Colonic mucosa (tissue), 4 donors: ENCODE measurements at places on chromosomes 1 and 21.

GRCh38 chr1:241485145-241485544 is 34.4 kb downstream of the FH start:
- no peak for DNase-seq

- no peak for DNase-seq
These were observed 4.1 kb upstream of the TIAM1 start for GRCh38 chr21:31348188-31348587.

DNA sequence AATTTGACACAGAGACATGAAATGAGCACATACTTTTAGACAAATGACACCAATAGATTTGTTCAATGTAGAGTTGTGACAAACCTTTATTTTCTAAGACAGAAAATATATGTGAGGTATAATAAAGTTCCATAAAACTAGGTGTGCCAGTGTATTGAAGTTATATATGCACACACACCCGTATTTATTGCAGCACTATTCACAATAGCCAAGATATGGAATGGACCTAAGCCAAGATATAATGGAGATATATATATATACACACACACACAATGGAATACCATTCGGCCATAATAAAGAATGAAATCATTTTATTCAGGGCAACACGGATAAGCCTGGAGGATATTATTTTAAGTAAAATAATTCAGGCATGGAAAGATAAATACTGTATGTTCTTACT is 1013.5 kb downstream of the KCNT2 start:
- DNase-seq = no peak

GRCh38 chr1:156102633-156103511 is 11.6 kb upstream of the LMNA start:
- peak; percentile 61 for DNase-seq

DNA sequence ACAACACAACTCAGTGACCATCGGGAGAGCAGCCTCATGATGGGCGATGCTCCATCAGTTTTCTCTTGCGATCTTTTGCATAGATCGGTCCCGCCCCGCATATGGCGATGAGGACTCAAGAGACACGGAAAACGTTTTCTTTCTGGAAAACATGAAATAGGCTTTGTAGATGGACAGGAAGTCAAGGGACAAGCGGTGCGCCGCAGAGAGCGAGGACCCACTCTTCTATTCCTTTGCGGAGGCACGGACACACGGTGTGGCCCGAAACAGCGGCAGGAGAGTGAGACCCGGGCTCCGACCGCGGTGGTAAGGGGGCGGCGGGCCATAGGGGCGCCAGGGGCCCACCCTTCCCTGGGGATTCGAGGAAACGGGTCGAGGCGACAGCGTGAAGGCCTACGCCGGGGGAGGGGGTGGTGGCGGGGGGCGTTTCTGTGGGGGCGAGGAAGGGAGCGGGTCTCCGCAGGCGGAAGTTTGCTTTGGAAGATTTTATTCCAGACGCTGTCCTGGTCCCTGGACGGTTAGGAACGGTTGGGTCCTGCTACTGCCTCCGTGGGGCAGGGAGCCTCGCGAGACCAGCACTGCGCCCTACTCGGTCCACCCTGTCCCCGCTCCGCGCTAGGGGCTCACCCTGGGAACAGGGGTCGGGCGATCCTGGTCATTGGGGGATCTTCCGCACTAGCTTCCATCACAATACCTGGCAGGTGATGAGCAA is 796 bp upstream of the TDRKH start:
- DNase-seq = peak; percentile 35

- DNase-seq = no peak
These were observed 432 bp downstream of the EPHB2 start for GRCh38 chr1:22711071-22711470.

GRCh38 chr1:234611847-234612351 is 1.9 kb upstream of the IRF2BP2 start:
- DNase-seq = peak; percentile 67

DNA sequence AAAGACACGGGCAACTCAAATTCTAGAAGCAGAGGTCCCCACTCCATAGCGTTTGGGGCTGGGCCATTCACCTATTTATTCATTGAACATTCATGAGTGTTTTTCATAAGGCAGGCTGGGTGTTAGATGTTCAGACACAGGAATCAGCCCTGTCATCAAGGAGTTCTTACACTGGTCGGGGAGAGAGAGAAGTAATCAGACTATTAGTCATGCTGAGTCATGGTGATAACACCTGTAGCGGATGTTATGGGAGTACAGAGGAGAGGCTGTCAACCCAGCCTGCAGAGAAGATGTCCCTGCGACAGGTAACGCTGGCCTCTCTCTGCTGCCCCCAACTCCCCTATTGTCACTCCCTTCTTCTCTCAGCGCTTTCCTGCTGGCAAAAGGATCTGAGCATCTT is 17.2 kb downstream of the LY9 start:
- no peak for DNase-seq

- no peak for DNase-seq
These were observed 59.0 kb downstream of the FASLG start for GRCh38 chr1:172717722-172718465.

GRCh38 chr21:29378832-29379231 is 80.1 kb downstream of the BACH1 start:
- DNase-seq = no peak

DNA sequence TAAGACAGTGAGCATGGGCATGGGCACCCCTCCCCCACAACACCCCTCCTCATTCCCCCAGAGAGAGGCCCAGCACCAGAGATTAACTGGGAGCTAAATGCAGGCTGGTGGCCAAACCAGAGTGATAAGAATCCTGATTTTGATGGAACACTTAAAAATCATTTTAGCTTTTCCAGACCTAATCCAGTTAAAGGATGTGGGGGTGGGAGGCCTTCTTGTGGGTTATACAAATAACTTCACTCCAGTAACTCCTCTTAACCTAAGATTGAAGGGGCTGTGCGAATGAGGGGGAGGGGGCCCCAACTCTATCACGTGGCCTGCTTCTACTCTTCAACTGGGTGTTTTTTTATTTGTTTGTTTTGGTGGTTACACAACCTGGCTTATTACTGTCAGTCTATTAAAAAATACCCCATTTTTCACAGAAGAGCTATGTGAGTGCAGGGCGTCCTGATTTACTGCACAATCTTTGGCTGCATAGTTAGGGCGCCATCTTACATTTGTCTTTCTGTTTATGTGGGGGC is 398.1 kb upstream of the LYPLAL1 start:
- DNase-seq = no peak

GRCh38 chr1:41777695-41778094 is 141.0 kb downstream of the HIVEP3 start:
- DNase-seq = no peak

DNA sequence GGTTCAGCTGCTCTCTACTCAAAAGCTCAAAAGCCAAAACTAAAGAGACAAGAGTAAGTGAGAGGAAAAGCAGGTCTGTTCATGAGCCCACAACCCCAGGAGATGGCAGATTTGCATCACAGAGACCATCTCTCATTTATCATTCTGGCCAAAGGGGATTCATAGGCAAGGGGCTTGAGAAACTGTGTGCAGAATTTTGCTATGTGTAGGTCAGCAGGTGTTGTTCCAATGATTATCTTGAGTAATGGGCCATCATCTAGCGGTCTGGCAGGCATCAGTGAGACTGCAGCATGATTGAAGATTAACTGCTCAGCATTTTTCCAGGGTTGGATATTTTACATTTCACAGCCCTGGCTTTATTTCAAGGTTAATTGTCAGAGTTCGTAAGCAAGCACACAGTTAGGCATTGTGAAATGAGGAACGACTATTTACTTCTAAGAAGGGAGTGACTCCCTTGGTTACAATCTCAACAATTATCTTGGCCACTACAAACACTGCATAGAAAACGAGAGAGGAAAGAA is 1204.6 kb upstream of the TMPRSS15 start:
- DNase-seq = no peak
